Adrenal gland (tissue), 19 donors: ENCODE measurements at places on chromosomes 7 and 10.
A peak's percentile ranks its signal among the peaks of the same experiment; 100 is the strongest.

GRCh38 chr7:55022002-55022985 is 3.5 kb downstream of the EGFR start:
- no peak for DNase-seq

DNA sequence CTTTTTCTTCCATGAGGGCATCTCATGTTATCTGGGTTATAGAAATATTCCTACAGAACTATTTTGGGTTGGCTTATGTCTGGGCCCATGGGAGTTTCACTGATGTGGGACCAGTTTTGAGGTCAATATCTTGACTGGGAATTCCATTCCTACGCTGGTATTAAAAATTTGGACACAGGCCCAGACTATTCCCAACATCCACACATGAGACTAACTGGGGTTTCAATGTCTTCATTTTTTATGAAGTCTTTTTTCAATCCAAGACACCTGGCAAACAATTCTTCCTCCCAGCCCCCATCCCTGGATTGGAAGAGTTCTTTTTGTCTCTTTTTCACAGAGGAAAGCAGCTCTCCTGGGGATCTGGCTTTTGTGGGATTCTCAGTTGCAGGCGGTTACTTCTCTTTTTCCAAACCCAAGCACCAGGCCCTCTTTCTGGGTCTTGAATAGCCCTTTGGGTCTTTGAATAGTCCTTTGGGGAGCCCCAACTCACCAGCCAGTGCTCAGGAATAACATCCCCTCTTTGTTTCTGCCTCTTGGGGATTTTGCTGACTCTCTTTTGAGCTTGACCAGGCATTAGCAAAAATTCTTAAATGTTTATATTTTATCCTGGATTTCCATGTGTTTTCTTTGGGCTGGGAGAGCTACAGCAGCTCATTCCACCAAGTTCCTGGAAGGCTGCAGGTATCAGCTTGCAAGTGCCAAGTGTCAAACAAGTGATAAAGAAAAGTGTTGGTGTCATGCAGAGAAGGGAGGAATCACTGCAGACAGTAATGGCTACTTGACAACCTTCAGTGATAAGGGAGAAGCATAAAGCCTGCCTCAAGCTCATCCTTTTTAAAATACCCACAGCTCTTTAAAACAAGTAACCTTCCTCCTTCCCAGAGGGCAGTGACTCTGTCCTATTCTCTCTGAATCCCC is 234.3 kb downstream of the ADAM12 start:
- no peak for DNase-seq

DNA sequence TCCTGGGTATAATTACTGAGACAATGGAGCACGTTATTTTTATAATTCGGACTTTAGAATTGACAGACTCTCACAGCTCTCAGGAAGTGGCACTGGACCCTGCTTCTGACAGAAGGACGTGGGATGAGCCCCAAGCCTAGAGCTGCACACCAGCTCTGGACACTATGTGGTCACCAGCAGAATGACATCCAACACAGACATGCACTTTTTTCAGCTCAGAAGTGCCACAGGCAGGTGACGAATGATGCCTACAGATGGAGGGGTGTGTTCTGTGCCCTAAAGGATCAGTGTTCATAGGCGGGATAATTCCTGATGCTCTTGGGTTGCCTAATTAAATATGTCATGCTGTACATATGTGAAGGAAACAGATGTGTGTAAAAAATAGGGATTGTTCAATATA is 87.9 kb downstream of the VIPR2 start:
- DNase-seq: no peak

GRCh38 chr10:24866604-24867583 is 85.5 kb downstream of the PRTFDC1 start:
- peak; percentile 86 for DNase-seq

DNA sequence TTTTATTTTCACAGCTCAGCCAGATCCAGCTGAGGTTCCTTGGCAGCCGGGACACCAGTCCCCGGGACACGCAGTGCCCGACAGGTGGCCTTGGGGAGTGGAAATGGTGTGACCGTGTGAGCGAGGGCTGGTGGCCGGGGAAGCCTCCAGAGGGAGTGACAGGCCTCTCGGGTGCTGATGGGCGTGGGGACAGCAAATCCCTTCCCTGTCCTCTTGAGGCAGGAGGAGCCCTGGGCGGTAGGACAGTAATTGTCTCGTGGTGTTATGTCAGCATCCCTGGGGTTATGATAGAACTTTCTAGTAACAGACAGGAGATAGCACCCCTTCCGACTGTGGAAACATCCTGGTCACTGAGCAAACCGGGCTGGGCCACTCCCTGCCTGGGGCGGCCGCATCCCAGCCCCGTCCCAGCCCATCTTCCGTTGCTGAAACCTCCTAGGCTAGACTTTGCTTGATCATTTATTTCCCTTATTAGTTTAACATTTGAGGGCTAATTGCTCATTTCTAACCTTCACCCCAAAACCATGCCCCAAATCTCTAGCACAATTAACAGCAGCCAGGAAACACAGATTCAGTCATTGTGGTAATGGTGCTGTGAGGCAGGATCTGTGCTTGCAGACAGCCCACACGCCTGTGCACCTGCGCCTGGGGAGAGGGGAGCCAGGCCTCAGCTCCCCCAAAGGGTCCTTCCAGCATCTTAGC is 63.3 kb downstream of the ELFN1 start:
- DNase-seq: no peak

DNA sequence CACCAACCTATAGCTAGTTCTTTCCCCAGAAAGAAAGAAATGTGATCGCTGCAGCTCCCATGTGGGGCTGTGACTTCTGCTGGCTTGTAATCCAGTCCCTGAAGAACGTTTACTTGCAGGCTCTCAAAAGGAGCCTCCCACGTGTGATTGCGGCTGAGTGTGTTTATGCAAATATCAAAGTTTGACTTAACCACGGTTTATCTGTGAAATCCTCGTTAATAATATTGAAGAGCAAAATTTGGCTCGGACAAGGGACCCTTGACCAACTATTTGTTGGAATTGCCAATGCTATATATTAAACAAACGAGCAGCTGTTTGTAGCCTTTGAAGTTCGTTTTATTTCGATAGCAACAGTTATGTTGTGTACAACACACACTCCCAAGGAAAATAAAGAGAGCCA is 470.1 kb upstream of the NRP1 start:
- no peak for DNase-seq

- DNase-seq: no peak
Observed at GRCh38 chr7:132422502-132423111, 153.7 kb downstream of the PLXNA4 start.

GRCh38 chr7:13077466-13077865 is 390.0 kb downstream of the ARL4A start:
- no peak for DNase-seq

DNA sequence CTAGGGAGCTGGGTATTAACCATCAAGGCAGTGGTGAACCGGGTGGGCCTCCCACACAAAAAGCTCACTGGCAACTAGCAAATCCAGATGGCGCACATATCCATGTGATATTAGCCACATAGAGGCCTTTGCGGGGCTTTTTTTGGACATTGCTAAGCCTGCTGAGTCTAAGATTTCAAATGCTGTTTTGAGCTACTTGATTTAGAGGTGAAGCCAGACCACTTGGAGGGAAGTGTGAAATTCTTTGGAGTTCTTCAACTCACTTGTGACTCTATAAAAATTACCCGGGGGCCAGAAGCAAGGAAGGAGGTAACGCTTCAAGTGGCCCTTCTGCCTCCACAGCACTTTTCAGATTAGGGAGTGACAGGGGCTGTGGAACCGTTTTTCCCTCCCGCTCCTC is 619.8 kb upstream of the GALNT17 start:
- no peak for DNase-seq

DNA sequence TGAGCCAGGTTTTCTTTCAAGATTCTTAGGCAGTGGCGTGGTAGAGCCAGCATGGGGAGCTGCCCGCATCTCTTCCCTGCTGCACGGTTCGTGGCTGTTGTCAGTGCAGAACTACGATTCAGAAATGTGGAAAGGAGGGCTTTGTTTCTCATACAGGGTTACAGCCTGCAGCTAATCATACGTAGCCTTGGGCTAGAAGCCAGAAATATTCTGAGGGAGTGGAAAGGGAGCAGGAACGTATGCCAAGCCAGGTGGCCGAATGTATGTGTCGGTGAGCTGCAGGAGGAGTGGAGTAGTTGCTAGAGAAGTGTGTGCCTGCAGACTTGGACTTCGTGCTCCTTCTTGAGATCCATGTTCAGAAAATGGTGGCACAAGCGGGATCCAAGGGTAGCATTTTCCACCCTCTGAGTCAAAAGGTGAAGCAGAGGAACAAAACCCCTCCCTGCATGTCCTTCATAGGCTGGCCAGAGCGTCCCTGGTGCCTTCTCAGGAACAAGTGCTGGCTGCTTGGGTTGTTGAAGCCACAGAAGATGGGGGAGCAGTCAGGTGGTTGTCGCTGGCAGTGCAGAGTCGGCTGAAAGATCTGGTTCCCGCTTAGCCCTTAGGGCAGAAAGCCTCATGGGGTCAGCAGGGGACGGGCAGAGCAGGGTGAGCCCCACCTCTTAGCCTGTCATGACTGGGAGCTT is 40.9 kb downstream of the LANCL2 start:
- no peak for DNase-seq

DNA sequence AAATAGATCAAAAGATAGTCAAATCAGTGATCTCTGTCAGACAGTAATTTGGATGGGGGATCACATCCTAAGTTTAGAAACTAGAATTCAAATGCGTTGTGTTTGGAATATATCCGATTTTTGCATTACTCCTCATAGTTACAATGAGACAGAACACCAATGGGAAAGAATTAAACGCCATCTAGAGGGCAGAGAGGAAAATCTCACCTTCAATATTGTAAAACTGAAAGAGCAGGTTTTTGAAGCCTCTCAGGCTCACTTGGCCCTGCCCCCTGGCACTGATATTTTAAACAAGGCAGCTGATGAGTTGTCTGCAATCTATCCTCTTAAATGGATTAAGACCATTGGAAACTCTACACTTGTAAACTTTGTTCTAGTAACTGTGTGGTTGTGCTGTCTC is 17.7 kb downstream of the FRG2B start:
- DNase-seq: no peak

- DNase-seq: no peak
Observed at GRCh38 chr7:121777672-121778071, 95.3 kb upstream of the PTPRZ1 start.

- no peak for DNase-seq
Observed at GRCh38 chr7:113370910-113371309, 252.6 kb upstream of the SMIM30 start.

DNA sequence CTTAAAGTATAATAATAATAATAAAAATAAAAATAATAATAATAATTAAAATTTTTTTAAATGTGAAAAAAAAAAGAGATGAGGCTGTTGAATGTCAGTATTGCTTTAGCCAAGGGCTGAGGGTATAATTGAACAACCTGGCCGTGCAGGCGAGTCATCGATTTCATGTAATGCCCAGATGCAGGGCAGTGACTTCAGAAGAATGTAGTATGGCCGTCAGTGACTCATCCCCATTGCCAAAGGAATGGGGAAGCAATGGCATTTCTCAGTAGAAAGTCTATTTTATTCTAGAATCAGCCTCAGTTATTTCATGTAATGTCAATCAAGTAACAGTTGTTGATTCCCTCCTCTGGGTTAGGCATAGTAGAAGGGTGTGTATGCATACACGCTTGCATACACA is 516.4 kb downstream of the GLRX3 start:
- DNase-seq: no peak

DNA sequence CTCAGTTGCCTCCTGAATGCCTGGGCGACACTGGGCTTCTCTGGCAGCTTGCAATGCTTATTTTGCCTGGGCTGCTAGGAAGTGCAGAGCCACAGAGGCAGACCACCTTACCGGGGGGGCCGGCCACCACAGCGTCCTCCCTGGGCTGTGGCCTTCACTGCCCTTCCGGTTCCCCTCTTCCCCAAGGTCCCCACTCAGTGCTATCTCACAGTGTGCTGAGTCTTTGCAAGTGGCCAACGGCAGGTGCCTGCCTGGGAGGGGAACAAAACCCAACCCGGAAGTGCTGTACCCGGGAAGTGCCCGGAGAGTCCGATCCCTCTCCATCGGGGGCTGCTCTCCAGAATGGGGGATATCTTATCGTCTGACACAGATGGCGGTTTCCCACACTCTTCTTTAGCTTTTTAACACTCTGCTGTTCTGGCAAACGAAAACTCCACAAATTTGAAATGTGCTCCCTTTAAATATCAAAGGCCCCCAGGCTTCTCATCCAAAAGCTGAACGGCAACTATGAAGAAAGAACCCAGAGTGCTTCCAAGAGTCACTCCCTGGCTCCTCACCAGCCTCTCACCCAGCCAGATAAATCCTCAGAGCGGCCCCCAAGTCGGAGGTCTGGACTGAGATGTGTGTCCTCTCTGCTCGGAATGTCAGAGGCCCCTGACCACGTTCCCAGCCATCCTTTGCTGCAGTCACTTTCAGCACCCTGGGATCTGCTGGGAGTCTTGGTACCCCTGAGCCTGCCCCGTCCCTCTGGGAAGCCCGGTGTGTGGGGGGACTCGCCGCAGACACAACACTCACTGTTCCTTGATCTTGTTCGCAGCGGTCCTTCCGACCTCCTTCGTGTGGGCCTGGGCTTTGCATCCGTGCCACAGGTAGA is 165.1 kb downstream of the SVIL start:
- DNase-seq: no peak

GRCh38 chr10:72417971-72418370 is 63.3 kb upstream of the DNAJB12 start:
- DNase-seq: no peak

GRCh38 chr10:63677001-63677400 is 155.8 kb downstream of the REEP3 start:
- DNase-seq: no peak

- no peak for DNase-seq
Observed at GRCh38 chr7:80856769-80857168, 62.1 kb downstream of the SEMA3C start.

DNA sequence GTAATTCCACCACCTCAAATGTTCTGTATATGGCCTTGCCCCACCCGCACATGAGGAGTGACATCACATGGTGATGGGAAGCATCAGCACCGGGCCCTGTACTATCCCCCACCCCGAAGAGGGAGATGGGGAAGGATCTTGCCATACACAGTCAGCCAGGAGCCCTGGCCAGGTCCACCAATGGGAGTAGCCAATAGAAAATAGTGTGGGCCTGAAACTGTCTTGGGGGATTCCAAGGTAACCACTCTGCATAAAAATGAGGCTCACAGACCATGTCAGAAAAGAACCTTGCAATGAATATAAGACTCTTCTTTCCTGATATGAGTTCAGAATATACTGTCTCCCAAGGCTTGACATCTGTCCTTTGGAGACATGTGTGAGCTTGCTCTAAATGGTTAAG is 51.1 kb downstream of the ADRB1 start:
- DNase-seq: no peak

- no peak for DNase-seq
Observed at GRCh38 chr10:10128387-10128786, 889.3 kb upstream of the CELF2 start.

DNA sequence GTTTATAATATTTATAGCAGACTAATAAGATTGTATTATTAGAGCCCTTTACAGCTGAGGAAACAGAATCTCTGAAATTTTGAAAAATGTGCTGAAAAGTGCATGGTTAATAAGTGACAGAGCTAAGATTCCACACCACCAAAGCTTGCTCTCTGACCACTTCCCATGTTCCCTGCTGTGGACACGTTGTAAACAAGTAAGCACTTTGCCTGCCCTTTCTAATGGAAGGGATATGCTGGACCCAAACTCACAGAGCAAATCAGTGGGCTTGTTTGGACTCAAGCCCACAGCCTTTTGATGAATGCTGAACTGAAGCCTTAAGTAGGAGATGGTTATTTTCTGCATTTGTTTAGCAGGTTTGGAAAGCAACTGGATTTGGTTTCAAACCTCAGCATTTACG is 214.0 kb upstream of the TMEM72 start:
- no peak for DNase-seq

GRCh38 chr7:143256932-143257331 is 6.3 kb upstream of the GSTK1 start:
- DNase-seq: no peak

GRCh38 chr10:67241451-67241850 is 315.6 kb downstream of the LRRTM3 start:
- no peak for DNase-seq
